ENCODE measurements at places on chromosomes 16 and 17. TPM values are rescaled to one million over a fixed set of nuclear protein-coding genes. Genes with fewer than 3 reads are reported as not detected.

The PABPN1L gene
- total RNA-seq: not detected

GRCh38 chr16:1093284-1094123 is 2.5 kb downstream of the C1QTNF8 start:
- peak; percentile 76 for DNase-seq

- DNase-seq: peak; percentile 48
Observed at GRCh38 chr17:8839410-8839935, 28.0 kb downstream of the PIK3R6 start.

The RSPRY1 gene
- 47.5 TPM for total RNA-seq

GRCh38 chr16:50403491-50403890 is 34.7 kb upstream of the BRD7 start:
- DNase-seq: no peak

GRCh38 chr17:79174905-79175856 is 100.6 kb downstream of the ENGASE start:
- DNase-seq: no peak
